ENCODE measurements at places on chromosomes 5 and 9.
A peak's percentile ranks its signal among the peaks of the same experiment; 100 is the strongest.

GRCh38 chr9:14418301-14418940 is 104.5 kb upstream of the NFIB start:
- DNase-seq: no peak

DNA sequence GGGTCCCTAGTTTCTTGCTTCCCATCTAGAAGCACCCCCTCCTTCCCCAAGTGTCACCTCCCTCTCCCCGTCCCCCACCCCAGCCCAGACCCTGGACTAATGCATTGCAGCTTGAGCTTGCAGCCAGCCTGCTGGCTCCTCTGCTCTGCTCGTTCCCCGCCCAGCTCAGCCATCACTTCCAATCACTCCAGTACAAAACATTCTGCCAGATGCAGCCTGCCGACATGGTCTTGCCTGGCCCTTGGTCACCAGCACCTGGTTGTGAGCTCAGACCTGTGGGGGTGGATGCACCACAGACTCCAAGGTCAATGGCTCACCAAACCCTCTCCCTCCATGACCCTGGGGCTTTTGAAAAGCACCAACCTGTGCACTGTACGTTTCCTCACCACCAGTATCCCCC is 172.9 kb upstream of the SMIM23 start:
- DNase-seq: no peak

GRCh38 chr9:35808433-35808832 is 3.6 kb downstream of the SPAG8 start:
- no peak for DNase-seq

DNA sequence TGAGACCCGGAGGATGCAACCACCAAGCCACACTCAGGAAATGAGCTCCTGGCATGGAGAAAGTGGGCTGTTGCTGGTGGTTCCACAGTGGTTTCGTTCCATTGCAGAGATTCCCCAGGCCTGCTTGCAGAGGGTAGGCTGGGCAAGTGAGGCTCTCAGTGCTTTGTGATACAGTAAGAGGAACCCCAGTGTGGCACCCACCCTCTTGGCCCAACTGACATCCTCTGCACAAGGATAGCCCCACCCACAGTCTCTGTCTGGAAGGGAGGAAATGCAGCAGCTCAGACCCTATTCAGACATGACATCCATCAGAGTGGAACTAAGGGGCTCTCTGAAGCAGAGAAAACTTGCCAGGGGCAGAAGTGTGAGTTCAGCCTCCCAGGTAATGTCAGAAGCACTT is 69.6 kb upstream of the FSTL4 start:
- DNase-seq: no peak

- peak; percentile 53 for DNase-seq
Observed at GRCh38 chr5:149063017-149063687, at the start of gene SH3TC2. Gene SH3TC2 (minus strand): TSS chr5:149063062. CDS start chr5:149063022, 40 bp downstream.

DNA sequence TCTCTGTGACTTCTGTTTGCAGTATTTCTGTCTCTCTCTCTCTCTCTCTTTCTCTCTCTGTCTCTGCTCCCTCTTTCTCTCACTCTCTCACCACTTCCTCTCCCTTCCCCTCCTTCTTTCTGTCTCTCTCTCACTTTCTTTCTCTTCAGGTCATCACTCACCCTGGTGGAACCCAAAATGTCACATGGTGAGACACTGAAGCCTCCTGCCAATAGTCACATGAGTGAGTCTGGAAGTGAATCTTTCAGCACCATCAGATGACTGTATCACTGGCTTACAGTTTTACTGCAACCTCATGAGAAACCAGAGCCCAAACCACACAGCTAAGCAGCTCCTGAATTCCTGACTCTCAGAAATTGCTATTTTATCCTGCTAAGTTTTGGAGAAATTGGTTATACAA is 414.6 kb downstream of the CAAP1 start:
- DNase-seq: no peak

GRCh38 chr9:35203528-35203927 is 41.7 kb downstream of the UNC13B start:
- no peak for DNase-seq

- DNase-seq: no peak
Observed at GRCh38 chr9:33436445-33436844, 10.9 kb downstream of the AQP3 start.

DNA sequence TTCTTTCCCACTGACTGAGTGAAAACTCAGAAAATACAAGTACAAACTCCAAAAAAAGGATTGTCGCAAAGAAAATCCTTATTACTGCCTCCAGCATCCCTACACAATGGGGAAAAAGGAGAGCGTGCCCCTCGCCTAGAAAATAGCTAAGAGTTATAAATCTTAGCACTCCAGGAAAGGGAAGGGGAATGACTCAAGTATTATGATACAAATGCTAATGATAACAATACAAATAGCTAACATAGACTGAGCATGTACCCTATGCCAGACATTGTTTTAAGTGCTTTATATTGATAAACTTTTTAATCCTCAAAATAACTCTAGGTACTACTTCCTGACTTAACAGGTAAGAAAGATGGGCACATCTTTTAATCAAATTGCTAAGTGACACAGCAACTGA is 70.8 kb upstream of the VCAN start:
- no peak for DNase-seq

- no peak for DNase-seq
Observed at GRCh38 chr5:35876454-35876853, 19.8 kb downstream of the IL7R start.
